ENCODE measurements at places on chromosomes 4 and X.

- no peak for DNase-seq
Measured at GRCh38 chrX:125295337-125295736, 24.3 kb upstream of the TEX13C start.

DNA sequence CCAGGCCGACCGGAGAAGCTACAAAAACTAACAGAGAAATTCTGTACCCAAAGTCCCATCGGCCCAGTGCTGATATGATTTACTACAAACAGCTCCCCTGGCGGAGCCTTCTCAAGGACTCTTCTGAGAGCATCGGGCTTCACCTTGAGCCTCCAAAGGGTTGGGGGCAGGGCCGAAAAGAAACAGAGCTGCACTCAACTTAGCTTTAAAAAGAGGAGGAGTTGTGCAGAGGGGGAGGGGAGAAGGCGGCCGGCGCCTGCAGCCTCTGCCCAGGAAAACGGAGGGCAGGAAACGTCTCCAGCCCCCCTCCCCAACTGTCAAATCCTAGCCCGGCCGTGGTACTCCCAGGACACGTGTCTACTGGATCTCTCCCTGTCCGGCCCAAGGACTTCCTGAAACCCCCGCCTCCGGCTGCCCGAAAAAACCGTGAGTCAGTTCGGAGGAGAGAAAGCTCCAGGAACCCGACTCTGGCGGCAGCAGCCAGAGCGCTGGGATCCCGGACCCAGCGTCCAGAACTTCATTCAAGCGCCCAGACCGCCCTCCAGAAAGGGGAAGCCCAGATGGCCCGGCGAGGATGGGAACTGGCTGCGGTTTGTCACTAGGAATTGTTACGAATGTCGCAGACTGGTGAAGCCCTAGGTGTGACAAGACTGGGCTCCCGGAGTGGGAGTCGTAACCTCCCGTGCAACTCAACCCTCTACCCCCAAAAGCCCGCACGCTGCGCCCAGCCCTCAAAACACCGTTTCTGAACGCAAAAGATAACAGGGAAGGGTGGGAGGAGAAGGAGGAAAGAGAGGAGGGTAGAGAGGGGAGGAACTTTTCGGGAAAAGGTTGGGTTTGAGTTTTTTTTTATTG lies 973 bp downstream of the ADAMTS3 start:
- DNase-seq = no peak

DNA sequence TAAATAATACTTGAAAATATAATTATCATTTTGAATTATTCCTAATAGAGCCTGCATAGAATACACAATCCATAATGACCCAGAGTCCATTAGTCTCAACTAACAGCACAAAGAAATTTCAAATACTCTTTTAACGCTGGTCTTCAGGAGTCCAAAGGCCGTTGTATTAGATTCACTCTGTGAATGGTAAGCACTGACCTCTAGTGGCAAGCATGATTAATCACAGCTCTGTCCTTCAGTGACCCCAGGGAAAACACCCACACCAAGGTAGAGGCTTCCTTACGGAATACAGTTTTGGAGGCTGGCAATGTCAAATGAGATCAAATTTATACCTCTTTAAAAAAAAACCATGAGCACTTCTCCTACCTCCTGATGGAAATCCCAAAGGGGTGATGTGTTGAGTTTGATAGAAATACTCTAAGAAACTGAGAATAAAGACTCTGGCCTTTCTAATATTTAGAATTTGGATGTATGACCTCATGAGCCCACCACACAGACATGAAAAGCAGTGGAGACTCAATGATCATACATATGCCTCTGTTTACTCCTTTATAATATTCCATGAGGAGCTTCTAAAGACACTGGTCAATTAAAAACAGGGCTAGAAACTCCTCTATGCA lies 147.2 kb upstream of the DKK2 start:
- no peak for DNase-seq

- no peak for DNase-seq
Measured at GRCh38 chr4:170868170-170868569, 778.4 kb upstream of the AADAT start.

- DNase-seq = no peak
Measured at GRCh38 chrX:8591501-8591900, 126.9 kb downstream of the VCX3B start.

DNA sequence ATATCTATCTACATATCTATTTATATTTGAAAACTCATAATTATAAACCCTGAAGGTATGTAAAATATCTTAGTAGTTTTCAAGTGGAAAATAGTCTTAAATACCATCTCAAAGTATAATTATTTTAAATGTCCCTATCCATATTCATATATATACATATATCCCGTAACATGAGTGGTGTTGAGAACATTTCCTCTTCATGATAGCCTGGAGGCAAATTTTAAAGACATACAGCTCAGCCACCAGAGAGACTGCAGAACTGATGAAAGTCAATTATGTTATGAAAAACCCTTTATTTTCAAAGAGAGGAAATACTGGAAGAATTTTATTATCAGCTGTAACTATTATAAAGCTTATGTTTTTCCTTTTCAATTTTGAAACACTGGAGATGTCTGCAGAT lies 1806.7 kb upstream of the PCDH7 start:
- DNase-seq = no peak

DNA sequence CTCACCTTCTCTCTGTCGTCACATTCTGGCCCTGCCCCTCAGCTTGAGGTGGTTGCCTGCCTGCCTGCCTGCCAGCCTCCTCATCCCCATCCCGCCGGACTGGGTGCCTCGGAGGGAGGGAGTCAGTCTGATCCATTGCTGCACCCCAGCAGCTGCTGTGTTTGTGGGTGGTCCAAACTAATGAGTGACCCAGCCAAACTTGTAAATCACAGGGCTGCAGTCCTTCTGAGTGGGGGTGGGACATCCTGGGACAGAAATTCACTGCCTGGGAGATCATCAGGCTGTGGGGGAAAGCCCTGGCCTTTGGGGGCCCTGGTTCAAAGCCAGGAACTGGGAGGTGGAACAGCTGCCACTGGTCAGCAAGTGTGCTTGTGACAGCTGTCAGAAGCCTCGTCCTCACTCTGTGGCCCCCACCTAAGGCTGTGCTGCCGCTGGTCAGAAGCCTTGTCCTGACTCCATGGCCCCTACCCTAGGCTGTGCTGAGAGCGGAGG lies 5.6 kb downstream of the GPR78 start:
- DNase-seq = no peak

- DNase-seq = no peak
Measured at GRCh38 chrX:70166601-70167590, 10.4 kb upstream of the DGAT2L6 start.

DNA sequence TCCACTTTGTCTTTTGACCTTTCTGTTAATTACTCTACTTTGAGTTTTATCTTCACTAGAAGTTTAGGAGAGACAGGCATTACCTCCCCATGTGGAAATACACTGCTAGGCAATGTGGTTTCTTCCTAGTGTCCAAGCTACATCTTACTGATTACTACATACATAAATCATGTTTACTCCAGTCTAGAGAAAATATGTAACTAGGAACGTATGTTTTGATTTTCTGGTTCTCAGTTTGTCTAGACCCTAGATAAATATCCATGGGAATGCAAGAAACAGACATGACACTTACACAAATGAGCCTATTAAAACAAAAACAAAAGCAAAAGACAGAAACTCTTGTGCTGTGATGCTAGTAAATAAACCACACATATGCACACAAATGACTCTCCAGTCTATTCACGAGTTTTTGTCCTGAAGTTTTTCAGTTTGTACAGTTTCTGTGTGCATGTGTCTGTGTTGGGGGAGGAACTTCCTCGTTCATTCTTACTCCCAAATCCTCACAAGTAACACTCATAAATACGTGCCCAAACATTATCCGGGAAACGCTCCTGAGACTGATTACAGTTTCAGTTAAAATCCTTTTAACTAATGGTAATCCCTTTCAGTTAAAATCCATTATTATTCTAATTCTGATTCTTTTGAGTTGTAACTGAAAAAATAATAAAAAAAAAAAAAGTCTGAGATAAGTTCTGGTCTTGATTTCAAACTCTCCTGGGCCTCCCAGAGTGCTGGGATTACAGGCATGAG lies 283.5 kb upstream of the FTHL17 start:
- no peak for DNase-seq

DNA sequence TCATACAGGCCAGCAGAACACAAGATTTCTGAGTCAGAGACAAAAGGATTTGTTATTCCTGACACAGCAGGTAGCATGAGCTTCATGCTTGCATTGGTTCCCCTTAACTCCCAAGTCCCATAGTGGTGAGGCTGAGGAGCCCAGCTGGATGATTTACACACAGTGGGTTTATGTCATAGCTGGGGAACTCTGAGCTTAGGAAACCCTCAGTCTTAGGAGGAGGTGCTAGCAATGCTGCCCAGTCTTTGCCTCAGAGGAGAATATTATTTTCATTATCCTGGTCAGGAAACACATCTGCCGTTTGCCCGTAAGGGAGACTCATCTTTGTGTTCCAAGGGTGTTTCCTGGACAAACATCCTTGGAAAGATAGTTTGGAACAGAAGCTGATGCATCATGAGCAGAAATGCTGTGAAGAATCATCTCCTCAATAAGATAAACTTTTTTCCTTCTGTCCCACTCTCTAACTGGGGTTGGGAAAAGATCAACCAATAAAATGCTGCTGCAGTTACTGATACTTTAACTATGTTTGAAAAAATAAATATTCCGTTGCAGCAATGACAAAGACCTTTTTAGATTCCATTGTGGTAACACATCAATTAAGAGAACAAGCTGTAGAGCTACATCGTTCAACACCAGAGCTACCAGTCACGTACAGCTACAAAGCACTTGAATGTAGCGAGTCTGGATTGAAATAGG lies 146.8 kb downstream of the DCLK2 start:
- no peak for DNase-seq

- no peak for DNase-seq
Measured at GRCh38 chr4:172243551-172243950, 430.3 kb downstream of the GALNTL6 start.

DNA sequence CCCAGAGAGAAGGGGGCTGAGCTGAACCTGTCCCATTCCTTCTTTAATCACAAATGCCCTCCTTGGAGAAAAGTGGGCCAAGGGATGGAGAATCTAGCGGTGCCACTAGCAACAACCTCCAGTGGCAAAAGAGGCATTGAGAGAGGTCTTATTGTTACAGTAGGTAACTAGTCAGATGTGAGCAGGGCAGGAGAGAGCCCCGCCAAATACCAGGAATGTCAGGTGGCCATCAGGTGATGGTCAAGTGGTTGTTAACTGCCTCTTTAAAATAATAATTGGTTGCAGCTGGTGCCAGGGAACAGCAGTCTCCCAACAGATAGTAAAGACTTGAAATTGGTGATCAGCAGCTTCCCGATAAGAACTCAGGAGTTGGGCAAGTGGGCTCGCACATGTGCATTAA lies 116.1 kb downstream of the EVC2 start:
- DNase-seq = no peak

- DNase-seq = no peak
Measured at GRCh38 chrX:66914080-66914479, 275.2 kb upstream of the EDA2R start.
